Globus pallidus (tissue), 1 donor: ENCODE measurements at places on chromosomes 5 and 9.

- no peak for DNase-seq
These were observed 41.5 kb downstream of the ANKRD55 start for GRCh38 chr5:56191656-56192055.

DNA sequence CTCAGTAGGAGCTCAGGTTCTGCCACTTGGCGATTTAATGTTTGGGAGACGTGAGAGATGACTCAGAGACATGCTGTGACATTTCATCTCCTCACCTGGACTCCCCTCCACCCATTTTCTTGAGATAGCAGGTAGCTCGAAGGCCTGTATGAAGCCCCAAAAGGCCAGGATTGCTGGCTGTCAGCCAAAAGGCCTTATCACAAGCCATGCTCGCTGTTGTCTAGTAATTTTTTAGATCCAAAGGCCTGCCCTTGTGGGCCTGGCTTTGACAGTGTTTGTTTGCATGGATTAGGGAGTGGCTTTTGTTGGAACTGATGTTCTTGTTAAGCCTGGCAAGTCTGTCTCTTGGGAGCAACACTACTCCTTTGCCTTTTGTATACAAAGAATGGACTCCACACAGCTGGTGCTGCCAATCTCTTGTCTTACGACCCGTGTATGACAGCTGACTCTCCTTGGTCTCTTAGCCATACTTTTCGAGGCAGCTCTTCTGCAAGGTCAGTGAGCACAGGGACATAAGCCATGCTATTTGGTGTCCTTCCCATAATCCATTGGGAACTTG, 22.7 kb downstream of the CAVIN4 start:
- DNase-seq, result no peak

DNA sequence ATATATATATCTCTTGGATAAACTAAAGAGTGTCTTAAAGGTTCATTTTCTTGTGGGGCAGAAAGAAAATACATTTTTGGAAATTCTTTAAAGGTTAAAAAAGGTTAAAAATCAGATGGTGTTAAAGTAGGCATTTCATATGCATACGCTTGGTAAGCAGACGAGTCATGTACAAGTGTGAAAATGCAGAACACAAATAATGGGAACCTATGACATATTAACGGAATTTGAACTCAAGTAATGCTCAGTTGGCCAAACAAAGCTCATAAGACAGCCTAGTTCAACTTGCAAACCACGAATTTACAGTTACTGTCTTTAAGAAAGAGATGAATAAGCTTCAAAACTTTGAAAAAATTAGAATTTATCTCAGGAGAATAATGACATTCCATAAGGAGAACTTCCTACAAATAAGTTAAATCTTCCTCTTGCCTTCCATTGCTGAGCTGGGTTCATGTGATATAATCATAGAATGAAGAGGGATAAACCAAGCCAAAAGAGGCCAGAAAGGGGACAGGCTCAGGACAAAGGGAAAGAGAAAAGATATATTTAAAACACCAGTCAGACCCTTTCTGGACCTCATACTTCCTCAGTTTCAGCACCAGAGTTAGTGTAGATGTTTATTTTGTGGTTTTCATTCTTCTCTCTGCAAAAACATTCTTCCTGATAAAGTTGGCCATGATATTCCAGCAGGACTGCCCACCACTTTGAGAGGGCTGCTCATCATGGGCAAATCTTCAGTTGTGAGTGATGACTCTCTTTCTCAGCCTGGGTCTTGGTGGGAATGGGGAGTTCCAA, 256.7 kb upstream of the CD180 start:
- DNase-seq, result no peak

DNA sequence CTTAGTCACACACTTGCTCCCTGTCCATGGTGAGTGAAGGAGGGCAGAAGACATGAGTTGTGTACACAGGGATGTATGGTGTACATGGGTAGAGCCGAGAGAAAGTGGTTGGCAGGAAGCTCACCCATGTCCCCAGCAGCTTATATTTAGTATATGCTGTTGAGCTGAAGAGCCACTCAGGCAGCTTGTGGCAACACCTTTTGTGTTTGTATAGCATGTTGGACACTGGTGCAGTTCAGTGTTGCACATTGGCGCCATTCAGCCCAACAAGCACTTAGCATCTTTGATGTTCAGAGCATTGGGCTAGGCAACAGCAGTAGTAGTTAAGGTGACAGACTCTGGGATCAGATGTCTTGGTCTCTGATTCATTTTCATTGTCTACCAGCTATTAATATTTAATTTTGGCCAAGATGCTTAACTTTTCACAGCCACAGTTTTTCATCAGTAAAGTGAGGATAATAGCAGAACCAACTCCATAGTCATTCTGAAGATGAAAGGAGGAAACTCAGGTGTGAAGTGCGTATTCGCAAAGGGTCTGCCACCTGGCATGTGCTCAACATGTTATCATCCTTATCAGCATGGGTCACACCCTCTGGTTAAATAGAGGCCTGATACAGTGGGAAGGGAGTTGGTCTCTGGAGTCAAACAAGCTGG, 184.8 kb downstream of the NR3C1 start:
- DNase-seq, result no peak

DNA sequence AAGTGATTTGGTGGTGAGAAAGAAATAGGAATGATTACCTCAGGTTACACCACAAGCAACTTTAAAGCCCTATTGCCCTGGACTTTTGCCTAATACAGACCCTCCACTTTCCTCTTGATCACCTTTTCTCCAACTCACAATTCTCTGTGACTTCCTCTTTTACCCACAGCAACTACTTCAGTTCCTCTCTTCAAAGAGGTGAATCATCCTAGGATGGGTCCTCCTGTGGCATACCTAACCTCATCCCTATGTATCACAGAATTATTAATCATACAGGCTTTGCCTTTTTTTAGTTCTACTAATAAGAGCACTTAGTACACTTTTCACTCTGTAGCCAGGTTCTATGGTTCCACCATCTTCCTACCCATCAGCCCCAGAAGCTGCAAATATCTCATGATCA, 19.6 kb upstream of the INSL6 start:
- no peak for DNase-seq

- no peak for DNase-seq
These were observed 28.4 kb downstream of the PAPPA start for GRCh38 chr9:116181853-116182610.

GRCh38 chr5:93417490-93417889, 163.5 kb downstream of the NR2F1-AS1 start:
- no peak for DNase-seq

- DNase-seq, result no peak
These were observed 32.7 kb downstream of the LNPEP start for GRCh38 chr5:96968614-96969013.

GRCh38 chr9:12652973-12653372, 40.2 kb upstream of the TYRP1 start:
- DNase-seq, result no peak

DNA sequence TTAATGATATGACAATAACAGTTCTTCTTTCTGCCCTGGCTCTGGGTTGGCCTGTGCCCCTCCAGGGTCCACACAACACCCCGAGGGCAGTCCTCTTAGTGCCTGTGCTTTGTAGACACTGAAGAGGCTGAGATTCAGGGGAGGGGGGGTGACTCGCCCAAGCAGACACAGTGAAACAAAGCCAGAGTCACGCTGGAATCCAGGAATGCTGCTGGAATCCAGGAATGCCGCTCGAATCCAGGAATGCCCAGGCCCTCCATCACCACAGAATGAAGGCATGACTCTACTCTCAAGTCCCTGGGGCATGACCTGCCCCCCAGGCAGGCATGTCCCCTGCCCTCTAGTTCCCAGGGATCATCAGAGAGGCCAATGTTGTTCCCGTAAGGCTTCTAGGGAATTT, 73.1 kb downstream of the LRSAM1 start:
- DNase-seq, result no peak

- no peak for DNase-seq
These were observed 13.5 kb upstream of the DRD1 start for GRCh38 chr5:175457466-175457865.
